T-helper 22 cell (primary cell): ENCODE measurements at places on chromosomes 5 and 9.

GRCh38 chr9:124066783-124067577, 55.4 kb downstream of the LHX2 start:
- DNase-seq = no peak

- no peak for DNase-seq
Measured at GRCh38 chr5:60382716-60383115, 317.2 kb downstream of the DEPDC1B start.

DNA sequence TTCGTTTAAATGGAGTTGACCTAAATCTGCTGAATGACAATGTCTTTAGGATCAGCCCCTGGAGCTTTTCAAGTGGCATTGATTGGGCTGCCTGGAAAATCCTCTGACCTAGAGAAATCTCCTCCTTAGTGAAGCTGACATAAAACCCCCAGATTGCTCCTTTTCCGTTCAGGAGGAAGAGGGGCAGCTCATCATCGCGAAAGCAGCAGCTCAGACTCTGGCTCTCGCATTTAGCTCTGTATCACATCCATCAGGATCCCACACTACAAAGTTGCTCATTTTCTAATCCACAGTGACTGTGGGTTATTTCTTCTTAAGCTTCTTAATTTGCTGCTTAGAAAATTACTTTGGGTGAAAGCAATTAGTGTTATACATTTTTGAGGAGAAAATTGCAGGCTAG, 373.7 kb downstream of the ENC1 start:
- DNase-seq = no peak

DNA sequence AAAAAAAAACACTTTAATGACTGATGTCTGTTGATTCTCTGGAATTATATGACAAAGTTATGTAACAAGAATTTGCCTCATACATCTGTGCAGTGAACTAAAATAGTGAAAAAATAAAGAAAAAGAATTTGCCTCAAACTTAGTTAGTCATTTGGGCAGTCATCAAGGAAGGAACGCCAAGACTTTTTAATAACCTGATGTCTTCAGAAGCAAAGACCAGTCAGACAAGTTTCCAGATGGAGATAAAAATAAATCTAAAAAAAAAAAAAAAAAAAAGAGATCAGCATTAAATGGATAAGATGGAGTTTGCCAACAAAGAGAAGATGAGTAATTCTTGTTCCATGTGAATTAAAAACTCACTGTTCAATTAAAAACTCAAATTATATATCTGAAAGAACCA, 52.3 kb upstream of the JMY start:
- DNase-seq = no peak

GRCh38 chr9:26559506-26559905, 333.1 kb downstream of the CAAP1 start:
- DNase-seq = no peak

DNA sequence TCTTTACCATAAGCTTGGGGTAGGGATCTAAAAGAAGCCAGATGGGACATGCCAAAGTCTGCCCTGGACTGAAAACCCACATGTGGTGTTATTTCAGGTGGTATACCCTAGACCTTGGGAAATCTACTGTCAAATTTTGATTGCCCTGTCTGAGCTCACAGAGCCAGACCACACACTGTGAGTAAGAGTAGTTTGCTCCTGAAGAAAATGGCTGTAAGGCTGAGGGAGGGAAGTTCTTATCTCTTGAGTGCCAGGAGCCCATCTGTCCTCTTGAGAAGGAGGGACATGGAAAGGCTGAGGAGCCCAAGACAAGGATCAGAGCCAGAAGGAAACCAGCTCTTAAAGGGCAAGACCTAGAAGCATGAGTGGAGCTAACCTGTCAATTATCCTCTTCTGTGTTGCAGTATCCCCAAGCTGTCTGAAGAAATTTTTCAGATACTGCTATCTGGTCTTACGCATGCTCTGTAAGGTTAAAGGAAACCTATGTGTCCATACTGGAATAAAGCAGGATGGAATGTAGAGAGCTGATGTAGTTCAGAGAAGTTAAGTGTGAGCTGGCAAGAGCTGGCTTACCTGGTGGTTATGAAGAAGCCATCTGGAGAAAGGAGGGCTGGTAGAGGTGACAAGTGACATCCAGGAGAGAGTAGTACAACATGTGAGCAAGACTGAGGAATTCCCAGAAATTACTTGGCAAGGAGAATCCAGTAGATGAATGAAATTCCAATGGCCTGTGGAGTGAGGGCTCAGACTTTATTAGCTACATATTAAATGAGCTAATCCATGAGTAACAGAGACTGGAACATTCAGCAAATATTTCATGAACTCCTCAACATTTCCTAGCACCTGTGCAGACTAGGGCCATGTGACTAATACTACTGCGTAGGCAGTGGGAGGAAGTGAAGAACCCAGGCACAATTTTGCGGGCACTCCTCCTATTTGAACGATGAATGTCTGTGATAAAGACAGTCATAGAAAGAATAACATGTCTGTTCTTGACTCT, 389.1 kb upstream of the KIF2A start:
- DNase-seq = no peak
